ENCODE measurements at places on chromosomes 1 and 21. TPM values are rescaled to one million over a fixed set of nuclear protein-coding genes. Genes with fewer than 3 reads are reported as not detected.

The ENAH gene
- total RNA-seq: not detected

The ITGB2 gene
- 372 TPM for total RNA-seq

DNA sequence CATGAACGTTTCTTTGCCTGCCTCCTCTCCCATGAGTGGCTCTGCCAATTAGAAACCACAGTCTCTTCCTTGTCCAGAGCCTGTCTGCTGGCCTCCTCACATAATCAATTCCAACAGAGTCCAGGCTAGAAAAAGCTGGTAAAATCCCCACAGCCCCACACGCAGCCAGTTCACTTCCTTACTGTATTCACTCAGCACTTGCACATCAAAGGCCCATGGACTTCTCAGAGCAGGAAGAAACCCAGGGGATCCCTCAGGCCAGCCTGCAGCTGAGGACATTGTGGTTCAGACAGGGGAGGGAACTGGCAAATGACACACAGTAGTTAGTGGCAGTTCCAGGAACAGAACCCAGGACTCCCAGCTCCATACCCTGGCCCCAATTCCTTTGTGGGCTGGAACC is 171.6 kb upstream of the EDN2 start:
- no peak overlapping the region for H3K27ac ChIP-seq
- H3K4me1 ChIP-seq: peaks cover 63% of the 10 kb centered on the region
- H3K27me3 ChIP-seq: no peaks in the 10 kb centered on the region
- H3K4me3 ChIP-seq: no peak overlapping the region
- H3K36me3 ChIP-seq: peaks cover 3% of the 10 kb centered on the region

GRCh38 chr1:223188618-223189356 is 45.7 kb upstream of the TLR5 start:
- peaks cover 14% of the 10 kb centered on the region for H3K4me1 ChIP-seq
- no peak overlapping the region for H3K4me3 ChIP-seq
- H3K36me3 ChIP-seq: no peaks in the 10 kb centered on the region
- H3K27me3 ChIP-seq: peaks cover 52% of the 10 kb centered on the region
- no peak for DNase-seq
- H3K27ac ChIP-seq: no peak overlapping the region

DNA sequence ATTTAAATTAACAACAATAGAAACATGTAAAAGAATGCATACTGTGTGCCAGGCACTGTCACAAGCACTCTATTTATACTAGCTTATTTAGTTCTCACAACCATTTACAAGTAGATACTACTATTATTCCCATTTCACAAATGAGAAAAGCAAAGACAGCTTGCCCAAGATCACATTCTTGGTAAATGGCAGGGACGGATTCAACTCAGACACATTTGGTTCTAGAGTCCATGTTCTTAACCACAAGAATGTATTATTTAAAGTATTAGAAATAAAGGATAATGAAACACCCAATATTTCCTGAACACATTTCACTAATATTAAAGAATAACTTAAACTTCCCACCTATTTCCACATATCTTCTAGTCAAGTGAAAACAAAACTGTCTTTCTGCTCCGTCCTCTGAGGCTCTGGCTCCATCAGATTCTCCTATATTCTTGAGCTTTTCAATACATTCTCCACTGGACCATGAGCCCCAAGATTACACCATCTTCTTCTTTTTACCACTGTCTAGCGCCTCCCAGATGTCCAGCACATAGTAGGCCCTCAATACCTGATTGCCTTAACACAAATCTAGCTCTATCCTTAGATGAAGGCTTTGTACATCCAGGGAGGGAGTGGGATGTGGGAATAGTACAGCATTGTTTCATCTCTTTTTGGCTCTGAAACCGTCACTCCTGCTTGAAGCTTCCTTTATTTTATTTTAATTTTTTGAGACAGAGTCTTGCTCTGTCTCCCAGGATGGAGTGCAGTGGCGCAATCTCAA is 29.3 kb downstream of the SOD1 start:
- no peak overlapping the region for H3K4me3 ChIP-seq
- H3K27me3 ChIP-seq: no peaks in the 10 kb centered on the region
- peaks cover 2% of the 10 kb centered on the region for H3K4me1 ChIP-seq
- peaks cover 61% of the 10 kb centered on the region for H3K36me3 ChIP-seq
- H3K27ac ChIP-seq: no peak overlapping the region

DNA sequence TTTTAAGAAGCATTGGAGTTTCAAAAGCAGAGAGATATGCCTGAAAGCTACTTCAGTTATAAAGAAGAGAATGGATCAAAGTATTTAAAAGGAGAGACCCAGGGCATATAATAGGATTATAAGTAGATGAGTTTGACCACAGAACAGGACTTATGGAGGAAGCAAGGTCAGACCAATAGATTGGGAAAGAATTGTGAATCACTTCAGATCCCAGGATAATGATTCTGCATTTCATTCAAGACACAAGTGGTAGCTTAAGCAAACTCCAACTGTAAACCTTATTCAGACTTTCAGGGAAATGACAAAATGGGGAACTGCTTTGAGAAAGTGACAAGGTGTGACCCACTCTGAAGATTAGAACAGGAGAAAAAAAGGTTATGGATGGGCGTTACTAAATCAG is 18.9 kb upstream of the OR10J5 start:
- H3K4me3 ChIP-seq: no peak overlapping the region
- H3K36me3 ChIP-seq: no peaks in the 10 kb centered on the region
- no peaks in the 10 kb centered on the region for H3K4me1 ChIP-seq
- DNase-seq: no peak

DNA sequence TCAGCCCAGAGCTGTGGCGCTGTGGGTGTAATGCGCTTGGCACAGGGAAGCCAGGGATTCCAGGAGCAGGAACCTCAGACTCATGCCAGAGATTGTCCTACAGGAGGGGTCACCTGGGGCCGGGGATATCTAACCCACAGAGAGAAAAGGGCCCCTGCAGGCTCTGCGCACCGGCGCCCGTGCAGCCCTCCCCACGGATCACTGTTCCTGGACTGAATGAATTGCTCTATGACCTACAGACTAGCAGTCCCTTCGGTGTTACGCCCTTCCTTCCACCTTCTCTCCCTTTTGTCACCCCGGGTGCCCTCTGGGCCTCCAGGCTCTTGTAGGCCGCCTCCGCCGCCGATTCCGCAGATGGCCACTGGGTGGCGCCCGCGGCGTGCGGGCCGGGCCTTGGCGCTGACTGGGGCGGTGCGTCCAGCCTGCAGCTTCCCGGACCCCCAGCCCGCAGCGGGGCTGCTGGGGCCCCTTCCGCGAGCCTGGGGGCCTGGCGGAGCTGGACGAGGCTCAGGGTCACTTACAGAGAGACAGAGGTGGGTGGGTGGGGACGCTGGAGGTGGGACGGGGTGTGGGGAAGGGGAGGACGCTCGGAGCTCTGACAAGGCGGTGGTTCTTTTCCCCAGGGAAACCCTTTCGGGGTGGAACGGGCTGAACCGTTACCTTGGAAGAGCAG is 101.3 kb downstream of the IER5 start:
- no peaks in the 10 kb centered on the region for H3K36me3 ChIP-seq
- no peaks in the 10 kb centered on the region for H3K4me1 ChIP-seq
- no peak overlapping the region for H3K27ac ChIP-seq
- H3K27me3 ChIP-seq: peaks cover 9% of the 10 kb centered on the region

DNA sequence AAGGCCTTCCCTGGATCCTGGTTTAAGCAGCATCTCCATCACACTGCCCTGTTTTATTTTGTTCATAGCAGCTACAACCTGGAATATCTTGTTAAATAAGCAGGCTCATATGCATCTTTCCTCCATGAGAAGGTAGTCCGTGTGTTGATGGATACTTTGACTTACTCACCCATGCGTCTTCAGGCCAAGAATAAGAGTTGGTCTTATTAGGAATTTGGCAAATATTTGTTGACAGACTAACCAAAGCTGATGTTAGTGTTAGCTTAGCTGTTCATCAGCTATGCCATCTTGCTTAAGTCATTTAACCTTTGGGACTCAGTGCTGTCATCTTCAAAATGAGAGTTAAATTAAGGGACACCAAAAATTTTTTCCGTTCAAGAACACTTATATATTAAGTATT is 59.2 kb downstream of the SASS6 start:
- no peaks in the 10 kb centered on the region for H3K27me3 ChIP-seq
- peaks cover 70% of the 10 kb centered on the region for H3K36me3 ChIP-seq
- DNase-seq: no peak

All from activated CD8-positive, alpha-beta memory T cell treated with anti-CD3 and anti-CD28 coated beads, Interleukin-2, amount 10 ng/mL, durations not matched to agents 7 days and 5 days (primary cell).